Fibroblast of lung (primary cell): ENCODE measurements at places on chromosomes 4 and X.

DNA sequence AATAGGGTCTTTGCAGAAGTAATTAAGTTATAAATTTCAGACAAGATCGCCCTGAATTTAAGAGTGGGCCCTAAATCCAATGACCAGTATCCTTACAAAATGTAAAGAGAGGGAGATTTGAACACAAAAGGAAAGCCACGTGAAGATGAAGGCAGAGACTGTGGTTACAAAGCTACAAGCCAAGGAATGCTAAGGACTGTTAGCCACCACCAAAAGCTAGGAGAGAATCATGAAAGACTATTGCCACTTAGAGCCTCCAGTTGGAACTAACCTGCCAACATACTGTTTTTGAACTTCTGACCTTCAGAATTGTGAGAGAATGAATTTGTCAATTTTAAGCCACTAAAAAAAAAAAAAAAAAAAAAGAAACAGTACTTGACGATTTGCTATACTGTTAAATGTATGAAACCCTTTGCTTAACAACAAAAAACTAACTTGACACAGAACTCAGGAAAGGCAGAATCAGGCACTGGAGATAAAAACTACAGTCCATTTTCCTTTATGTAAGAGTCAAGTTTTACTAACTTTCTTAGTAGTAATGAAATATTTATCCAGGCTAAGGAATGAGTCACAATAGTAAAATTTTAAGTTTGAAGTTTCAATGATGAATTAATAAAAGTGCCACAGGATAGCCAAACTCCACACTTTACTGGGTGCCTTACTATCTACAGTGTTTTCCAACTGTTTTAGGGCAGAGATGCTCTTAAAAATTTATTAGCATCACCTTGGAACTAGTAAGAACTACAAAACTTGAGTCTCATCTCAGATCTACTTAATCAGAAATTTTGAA is 25.1 kb downstream of the DHX15 start:
- no peaks in the 10 kb centered on the region for H3K36me3 ChIP-seq
- H3K4me3 ChIP-seq = no peak overlapping the region
- H3K27me3 ChIP-seq = no peaks in the 10 kb centered on the region
- peaks cover 9% of the 10 kb centered on the region for H3K4me1 ChIP-seq
- DNase-seq = no peak

GRCh38 chr4:77065382-77065781 is 10.4 kb downstream of the CCNI start:
- DNase-seq = peak; percentile 74
- peaks cover 5% of the 10 kb centered on the region for H3K36me3 ChIP-seq
- no peaks in the 10 kb centered on the region for H3K27me3 ChIP-seq
- H3K4me1 ChIP-seq = peaks cover 2% of the 10 kb centered on the region

GRCh38 chr4:16852228-16852627 is 46.2 kb downstream of the LDB2 start:
- no peaks in the 10 kb centered on the region for H3K36me3 ChIP-seq
- peaks cover 3% of the 10 kb centered on the region for H3K4me1 ChIP-seq
- H3K27me3 ChIP-seq = no peaks in the 10 kb centered on the region
- DNase-seq = no peak
- H3K4me3 ChIP-seq = no peak overlapping the region

GRCh38 chrX:141185366-141185765 is 8.4 kb upstream of the LDOC1 start:
- no peak overlapping the region for H3K27ac ChIP-seq
- no peaks in the 10 kb centered on the region for H3K27me3 ChIP-seq
- H3K4me3 ChIP-seq = no peak overlapping the region
- H3K36me3 ChIP-seq = no peaks in the 10 kb centered on the region
- no peak for DNase-seq

DNA sequence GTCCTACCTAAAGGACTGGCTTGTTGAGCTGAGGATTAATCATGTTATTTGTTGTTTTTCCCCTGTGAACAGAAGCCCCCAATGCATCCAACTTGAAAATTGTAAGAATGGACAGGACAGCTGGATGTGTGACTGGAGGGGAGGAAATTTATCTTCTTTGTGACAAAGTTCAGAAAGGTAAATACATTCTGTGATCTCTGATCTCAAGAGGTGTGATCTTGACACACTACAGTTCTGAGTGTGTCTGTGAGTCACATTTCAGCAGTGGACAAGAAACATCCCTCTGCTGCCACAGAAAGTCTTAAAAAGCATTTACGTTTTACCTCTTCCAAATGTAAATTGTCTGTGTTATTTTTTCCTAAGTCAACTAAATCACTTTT is 79.3 kb downstream of the NFKB1 start:
- H3K36me3 ChIP-seq = peaks cover 2% of the 10 kb centered on the region
- no peak overlapping the region for H3K4me3 ChIP-seq
- H3K27ac ChIP-seq = no peak overlapping the region
- H3K27me3 ChIP-seq = no peaks in the 10 kb centered on the region
- H3K4me1 ChIP-seq = no peaks in the 10 kb centered on the region

DNA sequence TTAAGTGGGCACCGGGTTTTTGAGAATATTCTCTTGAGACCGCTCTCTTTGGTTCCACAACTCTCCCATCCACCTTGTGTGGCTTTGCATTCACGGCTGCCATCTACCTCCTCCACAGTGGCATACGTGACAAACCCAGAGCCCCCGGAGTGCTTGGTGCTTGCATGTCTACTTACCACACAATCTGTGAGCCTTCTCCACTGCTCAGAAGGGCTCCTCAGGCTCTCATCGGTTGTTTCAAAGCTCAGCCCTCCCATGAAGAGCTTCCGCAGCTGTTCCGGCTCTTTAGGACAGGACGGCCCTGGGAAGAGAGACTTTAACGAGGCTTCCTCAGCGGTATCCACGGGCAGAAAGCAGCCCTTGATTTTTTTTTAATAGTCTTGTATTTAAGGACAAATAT is 167.6 kb upstream of the ANK2 start:
- H3K4me1 ChIP-seq = no peaks in the 10 kb centered on the region
- no peak for DNase-seq
- no peak overlapping the region for H3K27ac ChIP-seq
- H3K4me3 ChIP-seq = no peak overlapping the region

- H3K27ac ChIP-seq = no peak overlapping the region
- no peaks in the 10 kb centered on the region for H3K36me3 ChIP-seq
These were observed 18.4 kb upstream of the OGT start for GRCh38 chrX:71514367-71515037.

- H3K4me3 ChIP-seq = no peak overlapping the region
- H3K4me1 ChIP-seq = no peaks in the 10 kb centered on the region
- peak; percentile 32 for DNase-seq
- H3K27ac ChIP-seq = no peak overlapping the region
- H3K27me3 ChIP-seq = no peaks in the 10 kb centered on the region
These were observed 659.7 kb downstream of the CENPC start for GRCh38 chr4:66885501-66886165.

GRCh38 chrX:109822861-109823260 is 89.8 kb upstream of the ACSL4 start:
- H3K36me3 ChIP-seq = no peaks in the 10 kb centered on the region
- no peaks in the 10 kb centered on the region for H3K4me1 ChIP-seq
- H3K4me3 ChIP-seq = no peak overlapping the region
- H3K27ac ChIP-seq = no peak overlapping the region
- H3K27me3 ChIP-seq = no peaks in the 10 kb centered on the region
- DNase-seq = no peak

GRCh38 chr4:139146926-139147629 is 29.9 kb downstream of the ELF2 start:
- no peaks in the 10 kb centered on the region for H3K27me3 ChIP-seq
- H3K36me3 ChIP-seq = no peaks in the 10 kb centered on the region
- no peak overlapping the region for H3K27ac ChIP-seq
- no peak overlapping the region for H3K4me3 ChIP-seq
- DNase-seq = no peak

- no peak overlapping the region for H3K27ac ChIP-seq
- H3K4me1 ChIP-seq = no peaks in the 10 kb centered on the region
- H3K27me3 ChIP-seq = no peaks in the 10 kb centered on the region
- no peak overlapping the region for H3K4me3 ChIP-seq
- H3K36me3 ChIP-seq = no peaks in the 10 kb centered on the region
- DNase-seq = no peak
These were observed 15.7 kb downstream of the STEEP1 start for GRCh38 chrX:119549327-119550016.

- H3K36me3 ChIP-seq = no peaks in the 10 kb centered on the region
- DNase-seq = no peak
- no peaks in the 10 kb centered on the region for H3K27me3 ChIP-seq
- H3K4me3 ChIP-seq = no peak overlapping the region
- no peak overlapping the region for H3K27ac ChIP-seq
These were observed 43.2 kb downstream of the KIT start for GRCh38 chr4:54700986-54701385.

GRCh38 chr4:174365018-174365587 is 81.4 kb downstream of the CEP44 start:
- no peaks in the 10 kb centered on the region for H3K27me3 ChIP-seq
- H3K4me1 ChIP-seq = no peaks in the 10 kb centered on the region
- DNase-seq = peak; percentile 20
- H3K4me3 ChIP-seq = no peak overlapping the region
- H3K36me3 ChIP-seq = no peaks in the 10 kb centered on the region

DNA sequence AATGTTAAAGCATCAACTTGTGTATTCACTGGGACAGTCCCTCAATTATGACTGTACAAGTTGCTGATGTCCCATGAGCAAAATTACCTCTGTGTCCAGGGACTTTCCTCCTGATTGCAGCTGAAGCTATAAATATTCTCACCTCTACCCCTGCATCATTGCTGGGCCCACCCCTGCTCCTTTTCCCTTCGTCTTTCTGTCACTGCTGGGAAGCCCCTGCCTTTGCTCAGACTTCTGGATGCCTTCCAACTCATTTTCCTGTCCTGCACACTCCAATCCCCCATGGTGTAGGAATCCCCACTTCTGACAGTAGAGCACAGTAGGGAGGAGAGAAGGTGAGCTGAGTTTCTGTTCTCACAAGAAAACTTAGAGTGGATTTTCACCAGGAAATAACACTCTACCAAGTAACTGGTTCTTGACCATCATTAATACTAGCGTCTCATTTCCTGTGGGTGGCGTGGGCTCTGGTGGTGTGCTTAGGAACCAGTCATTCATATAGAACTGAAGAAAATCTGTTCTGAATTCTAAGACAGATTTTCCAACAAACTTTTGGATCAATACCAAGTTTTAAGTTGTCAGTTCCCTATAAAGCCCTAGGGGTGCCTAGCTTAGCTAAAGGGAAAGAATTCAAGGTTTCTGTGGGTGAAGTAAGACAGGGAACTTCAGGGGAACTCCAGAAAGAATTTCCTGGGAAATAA is 136.2 kb upstream of the MED14 start:
- DNase-seq = peak; percentile 48
- H3K27ac ChIP-seq = no peak overlapping the region
- no peak overlapping the region for H3K4me3 ChIP-seq

GRCh38 chr4:22170353-22170752 is 221.8 kb upstream of the KCNIP4 start:
- no peak overlapping the region for H3K27ac ChIP-seq
- H3K4me1 ChIP-seq = no peaks in the 10 kb centered on the region
- H3K27me3 ChIP-seq = no peaks in the 10 kb centered on the region

DNA sequence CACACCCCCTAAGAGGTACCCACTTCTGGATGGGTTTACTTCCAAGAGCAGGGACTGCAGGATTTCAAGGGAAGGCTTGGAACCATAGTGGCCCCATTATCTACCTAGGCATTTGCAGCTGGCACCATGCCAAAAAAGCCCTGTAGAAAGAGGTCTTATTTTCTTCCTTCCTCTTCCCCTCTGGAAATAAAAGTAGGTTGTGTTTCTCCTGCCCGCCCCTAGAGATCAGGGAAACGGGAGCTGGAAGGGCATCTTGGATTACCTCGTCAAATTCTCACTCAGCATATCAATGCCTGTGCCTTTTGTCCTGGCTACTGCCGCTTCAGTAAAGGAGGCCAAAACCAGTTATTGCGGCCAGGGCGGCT is 1.6 kb downstream of the SCD5 start:
- no peak overlapping the region for H3K27ac ChIP-seq
- no peak for DNase-seq
- no peaks in the 10 kb centered on the region for H3K36me3 ChIP-seq
- no peaks in the 10 kb centered on the region for H3K4me1 ChIP-seq

- H3K4me1 ChIP-seq = no peaks in the 10 kb centered on the region
- no peaks in the 10 kb centered on the region for H3K27me3 ChIP-seq
- peak; percentile 5 for DNase-seq
- H3K36me3 ChIP-seq = no peaks in the 10 kb centered on the region
- no peak overlapping the region for H3K4me3 ChIP-seq
These were observed 236.3 kb upstream of the NWD2 start for GRCh38 chr4:37008199-37008598.

GRCh38 chrX:9566150-9566621 is 101.3 kb downstream of the TBL1X start:
- peaks cover 11% of the 10 kb centered on the region for H3K4me1 ChIP-seq
- H3K27ac ChIP-seq = peak overlapping the region; percentile 19
- H3K4me3 ChIP-seq = no peak overlapping the region
- no peaks in the 10 kb centered on the region for H3K27me3 ChIP-seq

DNA sequence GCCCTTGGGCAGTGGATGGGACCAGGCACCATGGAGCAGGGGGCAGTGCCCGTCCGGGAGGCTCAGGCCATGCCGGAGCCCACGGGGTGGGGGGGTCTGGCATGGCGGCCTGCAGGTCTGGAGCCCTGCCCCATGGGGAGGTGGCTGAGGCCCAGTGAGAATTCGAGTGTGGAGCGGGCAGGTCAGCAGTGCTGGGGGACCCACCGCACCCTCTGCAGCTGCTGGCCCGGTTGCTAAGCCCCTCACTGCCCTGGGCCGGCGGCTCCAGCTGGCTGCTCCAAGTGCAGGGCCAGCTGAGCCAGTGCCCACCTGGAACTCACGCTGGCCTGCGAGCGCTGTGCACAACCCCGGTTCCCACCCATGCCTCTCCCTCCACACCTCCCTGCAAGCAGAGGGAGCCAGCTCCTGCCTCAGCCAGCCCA is 1157.9 kb upstream of the ADGRL3 start:
- H3K27me3 ChIP-seq = no peaks in the 10 kb centered on the region
- no peak overlapping the region for H3K27ac ChIP-seq
- no peak for DNase-seq
- no peaks in the 10 kb centered on the region for H3K36me3 ChIP-seq
- no peaks in the 10 kb centered on the region for H3K4me1 ChIP-seq

DNA sequence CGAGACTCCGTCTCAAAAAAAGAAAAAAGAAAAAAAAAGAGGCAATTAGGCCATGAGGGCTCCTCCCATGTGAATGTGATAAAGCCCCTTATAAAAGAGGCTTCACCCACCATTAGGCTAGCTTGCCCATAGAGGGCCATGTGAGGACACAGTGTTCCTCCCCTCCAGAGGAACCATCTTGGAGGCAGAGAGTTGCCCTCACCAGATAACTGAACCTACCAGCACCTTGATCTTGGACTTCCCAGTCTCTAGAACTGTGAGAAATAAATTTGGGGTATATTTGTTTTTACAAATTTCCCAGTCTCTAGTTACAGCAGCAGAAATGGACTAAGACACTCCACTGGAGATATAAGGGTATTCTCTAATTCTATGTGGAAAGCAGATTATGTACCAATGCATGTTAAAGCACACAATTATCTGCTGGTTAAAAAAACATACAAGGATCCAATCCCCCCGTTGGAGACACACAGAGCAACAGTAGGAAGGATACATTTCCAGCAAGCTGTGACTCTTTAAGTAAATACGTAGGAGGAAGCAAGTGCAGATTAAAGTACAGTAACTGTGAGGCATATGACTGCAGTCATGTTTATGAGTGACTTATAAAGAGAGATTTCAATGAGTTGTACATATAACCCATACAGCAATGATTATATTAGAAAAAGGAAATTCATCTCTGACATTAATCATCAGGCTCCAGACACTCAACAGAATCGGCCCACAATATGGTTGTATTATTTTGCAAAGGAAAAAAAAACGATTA is 21.4 kb downstream of the SH3RF1 start:
- H3K4me3 ChIP-seq = no peak overlapping the region
- H3K36me3 ChIP-seq = no peaks in the 10 kb centered on the region
- peaks cover 16% of the 10 kb centered on the region for H3K4me1 ChIP-seq
